ENCODE measurements at places on chromosomes 3 and 15.

DNA sequence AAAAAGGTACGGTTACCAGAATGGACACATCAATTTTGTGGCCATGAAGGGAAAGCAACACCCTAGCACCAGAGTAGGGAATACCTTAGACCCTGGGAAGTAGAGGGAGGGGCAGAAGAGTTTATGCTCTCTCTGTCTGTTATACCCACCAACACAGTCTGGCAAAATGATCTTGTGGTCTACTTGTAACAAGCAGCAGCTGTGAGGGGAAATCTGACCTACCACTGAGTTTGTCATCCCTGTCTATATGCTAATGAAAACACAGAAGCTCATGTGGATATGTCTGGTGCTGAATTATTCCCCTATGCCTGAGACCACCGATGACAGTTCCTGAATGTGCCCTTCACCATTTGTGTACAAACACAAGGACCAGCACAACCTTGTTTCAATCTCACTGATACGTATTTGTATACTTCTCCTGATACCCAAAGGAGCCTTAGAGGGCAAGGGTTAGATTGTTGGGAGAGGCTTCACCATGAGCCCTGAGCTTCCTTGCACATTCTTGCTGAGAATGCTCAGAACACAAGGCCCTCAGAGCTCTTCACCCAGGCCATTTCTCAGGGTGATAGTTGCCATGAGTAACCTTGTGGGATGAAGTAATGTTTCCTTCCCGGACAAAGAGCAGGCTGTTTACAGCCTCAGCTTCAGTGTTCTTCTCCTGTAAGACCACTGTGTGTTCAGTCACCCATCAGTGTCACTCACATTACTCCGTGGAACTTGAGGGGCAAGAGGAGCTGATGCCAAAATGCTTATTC is 24.7 kb upstream of the ZNF639 start:
- no peak for DNase-seq

DNA sequence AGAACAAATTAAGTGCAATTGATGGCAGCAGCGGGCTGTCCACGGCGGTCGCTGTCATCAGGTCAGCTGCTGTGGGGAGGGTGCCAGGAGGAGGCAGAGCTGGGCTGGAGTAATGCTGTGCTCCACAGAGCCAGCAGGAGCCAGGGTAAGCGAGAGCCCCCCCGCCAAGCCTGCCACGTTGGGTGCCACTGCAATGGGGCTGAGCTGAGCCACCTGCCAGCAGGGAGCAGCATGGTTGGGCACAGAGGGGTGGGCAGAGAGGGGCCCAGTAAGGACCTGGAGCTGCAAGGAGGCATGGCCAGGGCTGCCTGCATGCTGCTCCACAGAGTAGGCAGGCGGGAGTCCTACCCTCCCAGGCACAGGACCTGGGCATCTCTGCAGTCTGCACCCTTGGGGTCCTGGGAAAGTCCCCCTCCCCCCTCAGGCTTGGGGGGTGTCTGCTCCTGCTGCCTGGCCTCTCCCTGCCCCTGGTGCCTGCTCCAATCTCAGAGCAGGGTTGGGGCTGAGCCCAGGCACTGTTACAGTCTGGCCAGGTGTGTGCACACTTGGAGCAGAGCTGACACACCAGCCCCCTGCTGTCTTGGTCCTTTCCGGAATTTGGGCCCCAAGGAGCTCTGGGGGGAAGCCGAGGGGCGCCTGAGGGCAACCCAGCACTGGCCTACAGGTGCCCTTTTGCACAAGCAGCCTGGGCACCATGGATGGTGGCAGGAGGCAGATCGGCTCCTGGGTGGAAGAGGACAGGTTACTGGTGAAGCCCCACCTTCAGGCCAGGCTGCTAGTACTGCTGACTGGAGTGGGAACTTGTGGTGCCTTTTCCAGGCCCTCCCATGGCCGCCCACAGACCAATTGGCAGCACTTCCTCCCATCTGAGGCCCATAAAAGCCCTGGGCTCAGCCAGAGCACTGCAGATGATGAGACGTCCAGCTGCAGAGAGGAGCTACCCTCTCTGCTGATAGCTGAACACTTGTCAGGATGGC is 8.5 kb upstream of the PIAS1 start:
- no peak for DNase-seq

- no peak for DNase-seq
Measured at GRCh38 chr3:197494366-197495058, 61.3 kb downstream of the BDH1 start.

GRCh38 chr3:13379201-13379830 is 40.8 kb downstream of the NUP210 start:
- no peak for DNase-seq

DNA sequence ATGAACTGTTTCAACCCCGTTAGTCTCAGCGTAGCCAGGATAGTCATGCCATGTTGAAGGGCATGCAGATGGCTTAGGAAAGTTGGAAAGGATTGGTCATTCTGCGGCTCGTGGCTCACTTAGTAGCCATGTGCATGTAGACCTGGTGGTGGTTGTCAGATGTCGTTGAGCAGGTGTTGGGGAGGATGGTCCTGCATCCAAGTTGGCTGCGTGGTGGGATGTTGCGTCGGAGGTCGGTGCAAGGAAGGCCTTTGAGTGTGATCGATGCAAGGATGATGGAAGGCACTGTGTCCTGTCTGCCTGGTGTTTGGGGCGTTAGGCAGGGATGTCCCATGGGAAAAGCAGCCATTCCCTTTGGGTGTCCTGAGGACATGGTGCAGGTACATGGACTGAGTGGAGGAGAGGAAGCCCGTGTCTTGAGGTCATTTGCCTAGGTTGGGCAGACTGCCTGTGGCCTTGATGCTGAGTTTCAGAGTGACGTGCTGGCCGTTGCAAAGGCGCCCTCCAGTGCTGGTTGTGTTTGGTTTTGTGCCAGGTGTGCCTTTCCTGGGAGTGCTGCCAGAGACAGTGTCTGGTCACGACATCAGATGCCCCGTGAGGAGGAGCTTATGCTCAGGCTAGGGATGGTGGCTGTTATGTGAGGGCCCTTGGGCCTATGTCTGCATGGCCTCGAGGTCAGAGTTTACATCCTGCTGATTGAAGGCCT is 103.4 kb downstream of the SNRPN start:
- DNase-seq: no peak
